ENCODE measurements at places on chromosomes 7 and 10. TPM values are rescaled to one million over a fixed set of nuclear protein-coding genes. Genes with fewer than 3 reads are reported as not detected.

The NPY4R gene
- not detected for total RNA-seq

The MMD2 gene
- total RNA-seq, result not detected

The SLC18A3 gene
- total RNA-seq, result 0.57 TPM

The CPED1 gene
- 81.8 TPM for total RNA-seq

The NPFFR1 gene
- total RNA-seq, result not detected

The SOSTDC1 gene
- total RNA-seq, result 0.71 TPM

The EVX1 gene
- total RNA-seq, result not detected

The MYO3A gene
- total RNA-seq, result not detected

The NFE2L3 gene
- 1.5 TPM for total RNA-seq

The UNCX gene
- not detected for total RNA-seq

- no peaks in the 10 kb centered on the region for H3K36me3 ChIP-seq
- no peaks in the 10 kb centered on the region for H3K4me1 ChIP-seq
- no peak overlapping the region for H3K27ac ChIP-seq
These were observed 9.7 kb upstream of the MACC1 start for GRCh38 chr7:20226860-20227259.

- no peak overlapping the region for H3K27ac ChIP-seq
- DNase-seq, result no peak
- no peaks in the 10 kb centered on the region for H3K27me3 ChIP-seq
- H3K4me3 ChIP-seq, result no peak overlapping the region
- H3K4me1 ChIP-seq, result no peaks in the 10 kb centered on the region
These were observed 20.8 kb downstream of the TIAL1 start for GRCh38 chr10:119575991-119576390.

DNA sequence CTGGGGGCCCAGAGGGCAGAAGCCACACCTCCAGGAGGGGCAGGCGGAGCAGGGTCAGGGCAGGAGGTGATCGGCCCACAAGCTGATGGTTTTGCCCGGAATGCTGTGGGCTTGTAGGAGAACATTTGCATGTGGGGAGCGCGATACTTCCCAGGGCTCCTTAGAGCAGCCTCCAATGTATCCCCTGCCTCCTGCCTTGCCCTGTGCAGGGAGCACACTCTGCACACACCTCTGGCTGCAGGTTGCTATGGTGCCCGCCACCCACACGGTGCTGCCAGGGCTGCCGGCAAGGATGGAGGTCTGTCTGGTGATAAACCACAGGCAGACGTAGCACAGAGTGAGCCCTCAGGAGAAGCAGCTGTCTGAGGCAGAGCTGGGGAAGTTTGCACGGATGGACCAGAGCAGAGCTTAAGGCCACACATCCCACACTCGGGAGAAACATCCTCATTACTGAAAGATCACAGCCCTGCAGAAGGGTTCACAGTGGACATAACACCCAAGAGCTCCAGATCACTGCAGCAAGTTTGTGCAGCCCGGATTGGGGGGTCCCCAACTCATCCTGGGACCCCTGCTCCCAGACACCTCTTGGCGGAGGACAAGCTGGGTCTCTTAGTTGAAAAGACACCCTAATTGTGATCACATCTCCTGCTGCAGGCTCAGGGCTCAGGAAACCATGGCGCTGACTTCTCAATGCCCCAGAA, 41.8 kb downstream of the VIPR2 start:
- peaks cover 6% of the 10 kb centered on the region for H3K36me3 ChIP-seq
- no peak overlapping the region for H3K27ac ChIP-seq
- no peaks in the 10 kb centered on the region for H3K27me3 ChIP-seq
- H3K4me3 ChIP-seq, result no peak overlapping the region
- peaks cover 37% of the 10 kb centered on the region for H3K4me1 ChIP-seq

DNA sequence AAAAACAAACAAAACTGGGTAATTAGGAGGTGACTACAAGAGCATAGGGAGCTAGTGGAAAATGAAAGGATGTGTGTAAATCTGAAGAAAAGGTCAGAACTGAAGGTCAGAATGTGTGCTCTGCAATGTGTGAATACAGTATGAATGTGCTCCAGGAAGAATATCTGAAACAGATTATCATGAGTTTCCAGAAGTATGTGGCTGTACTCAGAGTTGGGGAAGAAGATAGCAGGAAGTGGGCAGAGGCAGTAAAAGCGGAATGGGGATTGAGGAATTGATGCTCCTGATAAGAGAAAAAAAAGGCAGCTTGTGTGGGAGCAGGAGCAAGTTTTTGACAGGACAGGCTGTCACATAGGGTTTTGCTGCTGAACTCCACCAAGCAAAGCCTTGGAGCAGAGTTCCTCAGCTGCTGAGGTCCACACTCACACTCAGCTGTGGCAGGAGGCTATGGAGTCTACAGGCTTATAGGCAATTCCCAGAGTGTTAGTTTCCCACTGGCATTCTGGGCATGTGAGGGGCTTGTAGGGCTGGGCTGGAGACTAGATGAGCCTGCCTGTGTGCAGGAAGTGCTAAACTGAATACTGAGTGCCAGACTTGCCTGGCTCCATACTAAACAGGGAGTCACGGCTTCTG, 22.9 kb downstream of the H2AZ2 start:
- H3K27ac ChIP-seq, result no peak overlapping the region
- no peaks in the 10 kb centered on the region for H3K4me1 ChIP-seq
- no peak overlapping the region for H3K4me3 ChIP-seq
- H3K27me3 ChIP-seq, result no peaks in the 10 kb centered on the region
- no peak for DNase-seq

DNA sequence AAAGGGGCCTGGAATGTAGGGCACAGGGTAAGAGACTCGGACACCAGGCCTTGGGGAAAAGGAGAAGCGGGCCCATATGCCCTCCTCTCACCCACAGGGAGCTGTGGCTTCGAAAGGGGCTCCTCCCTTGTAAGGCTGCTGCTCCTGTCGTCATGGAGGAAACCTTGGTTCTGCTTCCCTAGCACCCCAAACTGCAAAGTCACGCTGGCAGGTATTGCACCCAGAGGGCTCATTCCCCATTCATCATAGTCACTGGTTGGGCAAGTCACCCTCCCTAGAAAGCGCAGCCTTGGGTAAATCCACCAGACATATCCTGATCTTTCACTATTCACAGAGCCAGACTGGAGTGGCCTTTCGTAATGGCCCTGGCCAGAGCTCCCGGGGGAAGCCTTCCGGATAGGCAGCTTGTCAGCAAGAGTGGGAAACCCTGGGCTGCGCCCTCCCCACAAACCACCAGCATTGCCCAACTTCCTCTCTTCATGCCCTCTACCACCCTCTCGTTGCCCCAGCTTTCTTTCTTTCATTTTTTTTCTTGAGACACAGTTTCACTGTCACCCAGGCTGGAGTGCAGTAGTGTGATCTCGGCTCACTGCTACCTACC, 121.0 kb downstream of the HIP1 start:
- no peak overlapping the region for H3K4me3 ChIP-seq
- H3K36me3 ChIP-seq, result no peaks in the 10 kb centered on the region
- peaks cover 12% of the 10 kb centered on the region for H3K4me1 ChIP-seq

- H3K4me1 ChIP-seq, result no peaks in the 10 kb centered on the region
- no peaks in the 10 kb centered on the region for H3K36me3 ChIP-seq
- DNase-seq, result no peak
- no peak overlapping the region for H3K27ac ChIP-seq
- H3K4me3 ChIP-seq, result no peak overlapping the region
- no peaks in the 10 kb centered on the region for H3K27me3 ChIP-seq
These were observed 325.7 kb downstream of the GATA3 start for GRCh38 chr10:8379906-8380832.

DNA sequence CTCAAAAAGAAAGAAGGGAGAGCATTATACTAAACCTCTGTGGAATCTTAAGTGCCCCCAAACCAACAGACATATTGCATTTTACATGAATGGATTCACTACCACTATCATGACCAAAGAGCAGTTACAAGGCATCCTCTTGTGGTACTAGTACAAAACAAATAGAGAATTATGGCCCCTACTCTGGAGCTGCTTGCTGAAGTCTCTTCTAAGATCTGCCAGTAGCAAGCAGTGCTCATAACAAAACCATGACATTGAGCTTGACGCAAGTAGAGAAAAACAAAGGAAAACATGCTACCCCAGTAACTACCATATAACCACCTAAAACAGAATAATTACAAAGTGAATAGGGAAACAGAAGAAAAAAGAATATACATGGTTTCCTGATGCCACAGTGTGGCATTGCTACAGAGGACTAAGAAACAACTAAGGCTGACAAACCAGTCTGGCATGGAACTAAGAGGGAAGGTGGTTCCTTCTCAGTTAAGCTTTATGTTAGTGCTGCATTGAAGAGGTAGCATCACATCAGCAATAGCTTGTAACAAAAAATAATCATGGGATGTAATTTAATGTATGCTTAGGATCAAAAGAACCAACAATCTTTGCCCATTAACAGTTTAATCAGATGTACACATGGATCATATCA, 150.2 kb upstream of the AGR3 start:
- no peak for DNase-seq
- H3K4me3 ChIP-seq, result no peak overlapping the region
- no peaks in the 10 kb centered on the region for H3K4me1 ChIP-seq
- H3K36me3 ChIP-seq, result no peaks in the 10 kb centered on the region
- no peaks in the 10 kb centered on the region for H3K27me3 ChIP-seq
- no peak overlapping the region for H3K27ac ChIP-seq

GRCh38 chr7:29177963-29178600, 16.5 kb upstream of the CHN2 start:
- H3K4me1 ChIP-seq, result no peaks in the 10 kb centered on the region
- H3K36me3 ChIP-seq, result no peaks in the 10 kb centered on the region
- no peak for DNase-seq

- DNase-seq, result no peak
- H3K36me3 ChIP-seq, result no peaks in the 10 kb centered on the region
- H3K4me3 ChIP-seq, result no peak overlapping the region
- no peaks in the 10 kb centered on the region for H3K4me1 ChIP-seq
- H3K27ac ChIP-seq, result no peak overlapping the region
These were observed 350.7 kb downstream of the GLRX3 start for GRCh38 chr10:130486906-130487305.

DNA sequence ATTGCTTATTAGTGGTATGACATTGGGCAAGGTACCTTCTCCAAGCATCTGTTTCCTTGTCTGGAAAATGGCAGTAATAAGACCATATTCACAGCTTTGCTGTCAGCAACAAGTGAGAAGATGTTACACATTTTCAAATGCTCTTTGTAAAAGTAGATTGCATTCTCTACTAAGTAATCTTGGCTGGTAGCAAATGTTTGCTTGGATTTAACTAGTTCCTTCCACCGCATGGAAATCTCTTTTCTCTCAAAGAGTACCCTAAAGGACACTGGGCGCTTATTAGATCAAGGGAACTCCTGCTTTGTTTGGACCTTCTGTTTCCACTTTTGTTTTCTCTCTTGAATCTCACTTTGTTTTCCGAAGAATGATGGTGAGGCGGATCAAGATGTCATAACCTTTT, 185.2 kb upstream of the BMPER start:
- peaks cover 11% of the 10 kb centered on the region for H3K4me1 ChIP-seq
- no peak for DNase-seq
- no peaks in the 10 kb centered on the region for H3K27me3 ChIP-seq
- H3K27ac ChIP-seq, result no peak overlapping the region
- no peaks in the 10 kb centered on the region for H3K36me3 ChIP-seq

- no peak overlapping the region for H3K27ac ChIP-seq
- H3K4me1 ChIP-seq, result peaks cover 57% of the 10 kb centered on the region
- peak; percentile 72 for DNase-seq
- no peaks in the 10 kb centered on the region for H3K36me3 ChIP-seq
- H3K4me3 ChIP-seq, result peak overlapping the region; percentile 56
These were observed 6.6 kb upstream of the EBF3 start for GRCh38 chr10:129970465-129971364.

DNA sequence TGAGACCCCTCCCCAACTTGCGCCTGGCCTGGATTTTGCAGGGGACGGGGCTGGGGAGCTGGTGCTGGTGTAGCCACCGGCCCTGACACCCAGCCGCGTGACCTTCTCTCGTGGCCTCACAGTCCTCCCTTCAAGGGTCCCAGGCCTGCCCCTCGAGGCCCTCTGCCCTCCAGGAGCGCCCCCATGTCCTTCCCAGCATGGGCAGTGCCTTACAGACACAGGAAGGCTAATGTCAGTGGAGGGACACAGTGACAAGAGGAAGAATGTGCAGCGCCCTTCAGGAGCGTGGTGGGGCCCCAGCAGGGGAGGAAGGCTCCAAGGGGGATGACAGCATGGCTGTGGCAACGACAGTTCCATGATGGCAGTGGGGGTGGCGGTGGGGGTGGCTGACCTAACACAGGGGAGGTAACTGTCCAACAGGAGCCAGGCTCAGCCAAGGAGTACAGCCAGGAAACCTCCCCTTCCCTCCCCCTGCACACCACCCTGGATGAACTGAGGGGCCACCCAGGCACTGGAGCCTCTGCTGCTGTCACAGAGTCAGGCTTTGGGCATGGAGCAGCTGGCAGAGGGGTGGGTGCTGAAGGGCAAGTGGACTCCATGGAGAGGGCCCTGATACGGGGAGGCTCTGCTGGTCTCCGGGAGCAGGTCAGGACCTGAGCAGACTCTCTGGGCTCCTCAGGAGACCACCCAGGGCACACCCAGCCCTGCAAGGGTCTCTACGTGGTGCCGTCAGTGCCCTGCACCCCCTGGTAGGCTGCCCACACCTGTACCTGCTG, 76.0 kb upstream of the RET start:
- no peaks in the 10 kb centered on the region for H3K4me1 ChIP-seq
- H3K27ac ChIP-seq, result no peak overlapping the region
- H3K27me3 ChIP-seq, result no peaks in the 10 kb centered on the region
- peak; percentile 79 for DNase-seq
- no peak overlapping the region for H3K4me3 ChIP-seq
- H3K36me3 ChIP-seq, result no peaks in the 10 kb centered on the region

DNA sequence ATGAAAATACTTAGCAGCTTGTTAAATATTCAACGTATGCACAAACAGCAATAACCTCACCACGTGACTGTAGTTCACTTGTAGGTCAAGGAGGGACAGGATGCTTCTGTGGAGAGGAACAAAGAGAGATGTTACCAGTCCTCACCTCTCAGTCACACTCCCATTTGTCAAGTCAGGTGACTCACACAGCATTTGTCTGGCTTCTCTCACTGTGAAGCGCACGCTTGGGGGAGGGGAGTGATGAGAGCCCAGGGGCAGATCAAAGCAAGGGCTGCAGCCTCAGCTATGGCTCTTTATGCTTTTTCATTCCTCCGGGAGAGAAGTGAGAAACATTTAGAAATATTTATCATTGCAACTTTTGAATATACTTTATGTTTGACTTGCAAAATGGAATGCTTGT, 2.9 kb upstream of the RBM20 start:
- no peak overlapping the region for H3K4me3 ChIP-seq
- peaks cover 17% of the 10 kb centered on the region for H3K27me3 ChIP-seq
- peaks cover 41% of the 10 kb centered on the region for H3K4me1 ChIP-seq
- H3K36me3 ChIP-seq, result no peaks in the 10 kb centered on the region
